ENCODE measurements at places on chromosomes 16 and 17. TPM values are rescaled to one million over a fixed set of nuclear protein-coding genes. Genes with fewer than 3 reads are reported as not detected.

- peak; percentile 39 for DNase-seq
These were observed 45.8 kb upstream of the GSE1 start for GRCh38 chr16:85567101-85567866.

GRCh38 chr17:29376667-29377270 is 13.4 kb upstream of the TAOK1 start:
- DNase-seq: no peak

DNA sequence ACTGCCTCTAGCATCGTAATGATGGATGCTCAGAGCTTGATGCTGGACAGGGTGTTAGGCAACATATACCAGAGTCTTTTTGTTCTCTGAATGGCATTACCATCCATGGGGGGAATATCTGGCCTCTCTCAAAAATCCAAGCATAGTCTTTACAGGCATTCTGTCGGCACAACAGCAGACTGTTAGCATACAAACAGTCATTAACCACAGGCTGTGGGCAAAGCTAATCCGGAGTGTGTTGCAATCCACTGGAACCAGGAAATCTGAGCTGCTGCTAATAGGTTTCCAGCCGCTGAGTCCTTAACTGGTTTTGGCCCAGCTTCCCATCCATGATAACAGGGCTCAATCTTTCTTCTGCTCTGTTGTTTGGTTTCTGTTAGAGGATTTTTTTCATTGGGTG is 371.9 kb downstream of the HS3ST3B1 start:
- no peak for DNase-seq

The DYNLRB2 gene
- 0.78 TPM for total RNA-seq

The RASL10B gene
- 0.15 TPM for total RNA-seq

DNA sequence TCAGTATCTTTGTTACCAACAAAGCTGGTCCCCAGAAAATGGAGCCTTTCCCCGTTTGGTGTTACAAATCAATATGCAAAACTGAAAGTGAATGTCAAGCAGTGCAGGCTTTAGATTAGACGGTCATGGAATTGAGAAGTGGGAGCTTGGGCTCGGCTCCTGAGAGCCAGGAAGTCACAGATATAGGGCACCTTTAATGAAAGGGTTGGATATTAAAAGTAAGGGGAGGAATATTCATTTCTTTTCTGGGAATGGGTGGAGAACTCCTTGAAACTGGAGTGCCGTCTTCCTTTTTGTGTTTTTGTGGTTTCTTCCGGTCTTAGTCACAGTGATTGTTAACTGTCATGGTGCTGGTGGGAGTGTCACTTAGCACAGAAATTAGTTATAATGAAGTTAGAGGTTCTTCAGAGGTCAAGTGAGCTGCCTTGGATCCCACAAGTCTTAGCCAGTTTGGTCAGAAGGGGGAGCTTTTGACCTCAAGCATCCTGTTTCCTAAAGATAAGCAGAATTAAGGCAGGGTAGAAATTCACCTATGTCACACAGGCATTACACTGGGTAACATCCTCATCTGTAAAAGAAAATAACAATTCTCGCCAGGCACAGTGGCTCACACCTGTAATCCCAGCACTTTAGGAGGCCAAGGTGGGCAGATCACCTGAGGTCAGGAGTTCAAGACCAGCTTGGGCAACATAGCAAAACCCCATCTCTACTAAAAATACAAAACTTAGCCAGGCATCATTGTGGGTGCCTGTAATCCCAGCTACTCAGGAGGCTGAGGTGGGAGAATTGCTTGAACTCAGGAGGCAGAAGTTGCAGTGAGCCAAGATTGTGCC is 9.6 kb upstream of the EIF1 start:
- DNase-seq: peak; percentile 90

- DNase-seq: no peak
These were observed 13.9 kb downstream of the JPT2 start for GRCh38 chr16:1691956-1692355.

DNA sequence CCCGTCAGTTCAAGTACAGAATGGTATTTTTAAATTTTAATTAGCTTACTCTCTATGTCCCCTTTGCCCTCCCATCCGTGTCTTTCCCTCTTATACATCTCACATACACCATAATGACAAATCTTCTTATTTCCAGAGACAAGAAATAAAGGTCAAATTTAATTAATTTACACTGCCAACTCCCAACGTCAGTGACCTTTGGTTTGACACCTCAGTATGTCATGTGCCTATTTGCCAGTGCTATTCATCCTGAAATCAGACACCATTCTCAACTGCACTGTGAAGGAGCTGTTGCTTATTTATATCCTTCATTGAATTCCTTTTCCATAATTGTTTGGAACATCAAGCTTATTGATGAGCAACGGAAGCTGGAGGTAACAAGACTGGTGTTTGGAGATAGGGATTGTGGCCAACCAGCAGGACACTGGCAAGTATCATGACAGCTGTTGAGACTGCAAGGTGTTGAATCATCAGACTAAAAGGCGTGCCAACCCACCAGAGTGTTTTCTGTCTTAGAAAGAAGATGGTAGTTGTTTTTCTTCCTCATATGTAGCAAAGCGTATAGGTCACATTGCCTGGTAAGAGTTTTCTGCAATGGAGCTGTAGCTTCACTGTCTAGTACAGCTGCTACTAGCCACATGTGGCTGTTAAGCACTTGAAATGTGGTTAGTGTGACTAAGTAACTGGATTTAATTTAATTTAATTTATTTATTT is 12.5 kb downstream of the CALCOCO2 start:
- no peak for DNase-seq

DNA sequence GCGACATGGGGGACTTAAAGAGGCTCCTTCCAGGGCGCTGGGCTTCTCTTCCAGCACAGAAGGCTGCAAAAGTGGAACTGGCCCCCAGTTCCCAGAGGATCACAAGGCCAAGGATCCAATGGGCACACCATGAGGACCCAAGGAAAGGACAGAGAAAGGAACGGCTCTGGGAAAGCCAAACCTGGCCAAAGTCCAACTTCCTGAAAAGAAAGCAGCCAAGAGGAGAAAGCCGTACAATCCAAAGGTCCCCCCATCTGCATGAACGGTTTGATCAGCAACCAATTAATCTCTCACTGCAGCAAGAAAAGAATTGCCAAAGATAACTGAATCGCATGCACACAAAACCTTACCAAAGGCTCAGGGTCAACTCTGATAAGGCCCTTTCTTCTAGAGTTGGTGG is 19.8 kb upstream of the ICAM2 start:
- no peak for DNase-seq

GRCh38 chr17:82528484-82529265 is 9.1 kb downstream of the FOXK2 start:
- no peak for DNase-seq

GRCh38 chr17:42287305-42287976 is 857 bp upstream of the STAT5A start:
- peak; percentile 37 for DNase-seq

The CCL7 gene
- total RNA-seq: not detected

- DNase-seq: no peak
These were observed 38.7 kb upstream of the MRPS23 start for GRCh38 chr17:57888311-57889216.

The DUS1L gene
- total RNA-seq: 141 TPM

The TNFRSF13B gene
- not detected for total RNA-seq

- DNase-seq: no peak
These were observed 8.2 kb downstream of the TMEM106A start for GRCh38 chr17:43219746-43220380.

The TP53I13 gene
- 149 TPM for total RNA-seq

The C17orf107 gene
- 4.3 TPM for total RNA-seq

GRCh38 chr16:69112285-69113129 is 7.1 kb downstream of the HAS3 start:
- no peak for DNase-seq

The CMTM2 gene
- total RNA-seq: 0.79 TPM

The CEP20 gene
- 30.4 TPM for total RNA-seq

GRCh38 chr16:70711211-70712031 is 25.6 kb upstream of the MTSS2 start:
- DNase-seq: no peak

- DNase-seq: no peak
These were observed 5.4 kb upstream of the CEP295NL start for GRCh38 chr17:78908426-78908825.

- no peak for DNase-seq
These were observed 10.6 kb downstream of the PHF12 start for GRCh38 chr17:28940675-28941074.

- DNase-seq: no peak
These were observed 6.4 kb downstream of the CIAO3 start for GRCh38 chr16:734208-734980.

GRCh38 chr16:23064639-23065038 is 84.6 kb downstream of the USP31 start:
- DNase-seq: no peak

DNA sequence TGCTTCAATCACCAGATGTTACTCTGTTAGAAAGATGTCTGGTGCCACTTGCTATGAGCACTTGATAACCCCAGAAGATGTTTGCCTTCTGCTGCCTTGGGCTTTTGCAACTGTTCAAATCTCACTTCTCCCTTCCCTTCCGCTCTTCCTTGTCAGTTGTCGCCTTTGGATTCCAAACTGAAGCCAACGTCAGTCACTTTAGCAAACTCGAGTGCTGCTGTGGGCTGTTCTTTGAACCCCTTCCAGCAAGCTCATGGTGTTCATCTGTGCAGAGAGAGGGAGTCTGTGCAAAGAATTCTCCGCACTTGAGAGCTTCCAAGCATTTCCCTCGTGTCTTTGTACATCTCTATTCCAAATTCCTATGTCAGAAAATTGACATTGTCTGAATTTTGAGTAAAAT is 879.4 kb downstream of the CDH11 start:
- no peak for DNase-seq

DNA sequence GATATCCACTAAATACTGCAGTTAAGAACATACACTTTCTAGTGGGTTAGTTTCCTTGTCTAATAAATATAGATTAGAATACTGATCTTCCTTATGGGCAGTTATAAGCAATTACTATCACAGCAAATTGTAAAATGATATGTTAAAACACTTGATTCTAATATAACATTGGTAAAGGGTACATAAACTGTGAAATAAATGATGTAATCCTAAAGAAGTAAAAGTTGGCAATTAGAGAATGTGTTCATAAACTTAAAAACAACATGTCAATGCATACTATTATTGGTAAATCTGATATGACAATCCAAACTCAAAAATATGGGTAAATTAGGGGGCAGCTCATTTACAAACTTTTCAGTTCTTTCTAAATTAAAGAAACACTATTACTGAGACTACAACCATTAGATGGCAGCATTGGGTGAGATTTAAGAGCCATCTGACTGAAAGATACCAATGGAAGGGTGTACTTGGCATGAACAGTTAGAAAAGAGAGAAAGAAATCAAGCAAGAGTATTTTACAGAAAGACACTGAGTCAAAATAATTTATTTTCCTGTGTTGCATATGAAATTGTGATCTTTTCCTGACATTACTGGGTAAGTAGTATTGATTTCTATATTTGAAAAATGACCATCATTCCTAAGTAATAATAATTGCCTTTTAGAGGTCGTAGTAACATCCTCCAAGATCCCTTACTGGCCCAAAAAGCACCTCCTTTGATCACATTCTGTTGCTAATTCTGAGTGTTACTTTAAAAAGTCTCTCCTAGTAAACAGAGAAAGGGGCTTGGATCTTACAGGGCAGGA is 119.6 kb downstream of the SPAG9 start:
- DNase-seq: peak; percentile 68

Data from CD4-positive, alpha-beta memory T cell (primary cell).